ENCODE measurements at places on chromosomes 12 and 14.

DNA sequence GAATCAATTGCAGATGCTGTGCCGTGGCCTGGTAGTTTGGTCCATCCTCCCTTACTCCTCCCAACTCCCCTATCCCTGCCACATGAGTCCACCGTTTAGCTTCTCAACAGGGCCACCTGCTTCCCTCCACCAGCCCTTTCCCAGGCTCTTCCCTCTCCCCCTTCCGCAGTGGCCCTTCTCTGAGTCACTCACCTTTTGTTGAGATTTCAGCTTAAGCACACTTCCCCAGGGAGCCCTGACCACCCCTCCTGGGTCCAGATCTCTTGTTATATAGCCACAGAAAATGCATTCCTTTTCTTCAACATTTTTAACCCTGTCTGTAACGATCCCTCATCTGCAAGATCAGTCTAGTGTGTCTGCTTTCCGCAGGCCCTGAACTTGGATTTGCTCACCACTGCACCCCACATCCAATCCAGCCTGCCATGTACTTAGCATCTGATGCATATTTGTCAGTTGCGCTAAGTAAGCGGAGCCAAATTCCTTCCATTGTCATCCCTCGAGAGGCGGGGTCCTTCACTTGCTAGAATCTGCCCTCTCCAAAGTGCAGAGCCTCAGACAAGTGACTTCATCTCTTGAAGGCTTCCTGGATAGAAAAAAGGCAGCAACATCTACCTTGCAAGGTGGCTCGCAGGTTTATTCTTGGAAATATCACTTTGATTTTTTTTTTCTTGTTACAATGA lies 41.1 kb downstream of the TMEM63C start:
- no peak for DNase-seq

DNA sequence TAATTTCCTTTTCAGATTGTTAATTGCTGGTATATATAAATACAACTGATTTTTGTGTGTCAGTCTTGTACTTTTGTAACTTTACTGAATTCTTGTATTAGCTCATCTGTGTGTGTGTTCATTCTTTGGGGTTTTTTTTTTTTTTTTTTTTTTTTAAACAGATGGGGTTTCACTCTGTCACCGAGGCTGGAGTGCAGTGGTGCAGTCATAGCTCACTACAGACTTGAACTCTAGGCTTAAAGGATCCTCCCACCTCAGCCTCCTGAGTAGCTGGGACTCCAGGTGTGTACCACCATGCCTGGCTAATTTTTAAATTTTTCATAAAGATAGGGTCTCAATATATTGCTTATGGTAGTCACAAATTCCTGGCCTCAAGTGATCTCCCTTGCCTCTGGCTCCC lies 68.0 kb downstream of the WNK1 start:
- no peak for DNase-seq

DNA sequence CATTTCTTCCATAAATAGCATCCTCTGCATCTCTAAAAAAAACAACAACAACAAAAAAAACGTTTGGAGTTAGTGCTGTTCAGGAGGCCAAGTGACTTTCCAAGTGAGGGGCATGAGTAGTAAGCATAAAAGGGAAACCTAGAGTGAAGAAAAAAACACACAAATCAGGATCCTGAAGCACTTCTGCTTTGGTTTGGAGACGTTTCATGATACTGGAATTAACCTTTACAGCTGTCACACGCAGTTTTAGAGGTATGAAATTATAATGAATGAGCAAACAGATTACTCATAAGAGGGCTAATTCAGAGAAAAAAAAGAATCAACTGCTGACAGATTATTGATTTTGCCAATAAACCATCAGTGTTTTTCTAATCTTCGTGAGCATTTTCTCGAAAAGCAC lies 3.8 kb downstream of the SRSF9 start:
- DNase-seq, result no peak

- peak; percentile 89 for DNase-seq
These were observed 42.1 kb upstream of the CTDSP2 start for GRCh38 chr12:57888409-57889157.

DNA sequence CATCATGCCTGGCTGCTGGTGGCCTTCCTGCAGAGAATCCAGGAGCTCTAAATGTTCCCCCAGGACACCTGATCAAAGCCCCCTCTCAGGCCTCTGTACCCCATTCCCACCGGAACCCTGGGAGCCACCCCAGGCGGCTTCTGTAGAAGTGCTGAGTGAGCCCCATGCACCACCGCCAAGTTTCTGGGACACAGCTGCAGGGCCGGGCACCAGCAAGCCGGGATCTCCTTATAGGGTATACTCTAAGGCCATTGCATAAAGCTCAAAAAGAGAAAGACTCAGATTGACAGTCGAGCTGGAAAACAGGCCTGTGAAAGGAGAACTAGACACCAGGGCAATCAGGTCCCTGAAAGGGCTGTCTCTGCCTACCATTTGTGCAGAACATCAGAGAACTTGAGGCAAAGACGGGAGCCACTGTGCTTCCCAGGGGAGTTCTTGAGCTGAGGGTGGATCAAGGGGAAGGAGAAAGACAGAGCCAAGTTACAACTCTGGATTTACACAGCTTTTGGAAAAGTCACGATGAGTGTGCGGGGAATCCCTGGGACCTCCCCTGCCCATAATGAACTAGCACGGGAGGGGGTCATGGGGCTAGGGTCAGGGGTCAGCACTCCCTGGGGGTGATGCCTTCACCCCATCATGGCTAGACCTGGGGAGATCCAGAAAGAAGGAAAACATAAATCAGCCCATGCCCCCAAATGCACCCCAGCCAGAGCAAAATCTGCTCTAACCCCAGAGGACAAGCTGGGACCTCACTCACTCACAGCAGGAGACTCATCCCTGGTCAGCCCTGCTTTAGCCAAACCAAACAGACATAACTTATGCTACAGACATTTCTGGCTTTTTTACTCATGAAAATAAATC lies 51.1 kb downstream of the ITPK1 start:
- DNase-seq, result no peak

DNA sequence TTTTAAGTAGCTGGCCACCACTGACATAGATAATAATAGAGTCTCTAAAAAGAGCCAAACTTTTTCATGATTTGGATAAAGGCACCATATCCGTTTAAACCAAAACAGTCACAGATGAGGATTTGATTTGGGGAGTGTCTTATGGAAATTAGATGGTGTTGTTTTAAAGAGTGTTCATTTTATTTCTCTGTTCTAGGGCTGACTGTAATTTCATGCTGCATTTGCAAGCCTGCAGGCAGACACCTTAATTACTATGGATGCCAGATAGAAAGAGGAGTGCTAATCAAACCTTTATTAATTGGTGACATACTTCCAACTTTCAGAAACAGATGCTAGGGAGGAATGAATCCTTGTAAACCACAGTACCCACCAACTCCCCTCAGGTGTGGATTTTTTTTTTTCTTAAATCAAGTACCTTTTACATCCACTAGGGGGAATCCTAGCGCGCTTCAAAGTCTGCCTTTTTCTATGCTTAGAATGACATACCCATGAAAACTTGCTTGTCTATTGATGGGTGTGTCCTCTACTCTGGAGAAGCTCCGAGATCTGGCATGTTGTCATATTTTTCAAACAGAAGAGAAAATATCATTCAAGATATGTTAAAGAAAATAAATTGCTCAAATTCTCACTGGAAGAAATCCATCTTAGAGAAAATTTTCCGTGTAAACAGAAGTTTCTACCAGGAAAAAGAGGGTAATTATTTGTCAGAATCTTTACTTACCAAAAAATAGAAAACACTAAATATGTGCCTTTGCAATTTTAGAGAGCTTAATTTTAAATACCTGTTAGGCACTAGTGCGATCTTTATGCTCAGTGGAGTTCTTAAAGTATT lies 14.2 kb upstream of the PLXNC1 start:
- DNase-seq, result peak; percentile 67

DNA sequence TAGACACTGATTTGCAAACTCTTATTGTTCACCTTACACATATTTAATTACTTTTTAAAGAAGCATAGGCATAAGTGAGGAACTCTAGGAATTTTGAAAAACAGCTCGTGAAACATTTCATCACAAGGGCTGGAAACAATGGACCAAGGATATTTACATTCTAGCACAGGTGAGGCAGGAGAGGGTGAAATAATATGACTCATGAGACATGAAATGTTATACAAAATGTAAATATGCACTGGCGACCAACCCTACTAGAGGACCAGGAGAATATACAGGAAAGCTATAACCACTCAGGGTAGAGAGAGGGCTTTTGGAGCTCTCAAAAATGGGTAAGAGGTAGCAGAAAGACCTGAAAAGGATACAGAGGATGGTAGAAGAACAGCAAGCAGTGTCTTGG lies 115.3 kb downstream of the PTGER2 start:
- DNase-seq, result no peak

DNA sequence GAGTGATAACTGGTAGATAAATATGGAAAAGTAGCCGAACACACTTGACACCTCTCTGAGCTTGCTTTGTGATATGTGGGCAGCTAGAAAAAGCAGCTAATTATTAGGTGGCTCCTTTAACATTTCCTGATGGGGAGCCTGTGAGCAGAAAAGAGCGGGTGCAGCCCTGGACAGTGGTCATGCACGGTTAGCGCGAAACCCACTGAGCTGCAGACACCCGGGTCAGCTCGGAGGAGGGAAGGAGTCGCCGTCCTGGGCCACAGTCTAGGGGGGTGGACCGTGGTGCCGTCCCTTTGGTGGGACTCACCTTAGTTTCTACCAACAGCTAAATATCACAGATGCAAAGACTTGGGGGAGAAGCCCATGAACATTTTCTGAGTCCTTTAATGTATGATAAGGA lies 6.6 kb downstream of the COA8 start:
- DNase-seq, result no peak

All from NCI-H1105 treated with DMSO at 0.1 percent for 48 hours (cell line).